Pancreas (tissue), 10 donors: ENCODE measurements at places on chromosomes 3 and 15. TPM values are rescaled to one million over a fixed set of nuclear protein-coding genes. Genes with fewer than 3 reads are reported as not detected.

- DNase-seq, result no peak
Measured at GRCh38 chr3:43748179-43748578, 57.4 kb downstream of the ABHD5 start.

The C2CD4A gene
- total RNA-seq, result 1.2 TPM

GRCh38 chr15:94457661-94458060 is 226.3 kb downstream of the MCTP2 start:
- DNase-seq, result no peak

GRCh38 chr15:34373951-34374350 is 7.0 kb upstream of the LPCAT4 start:
- no peak for DNase-seq

The DPPA4 gene
- 1.5 TPM for total RNA-seq

DNA sequence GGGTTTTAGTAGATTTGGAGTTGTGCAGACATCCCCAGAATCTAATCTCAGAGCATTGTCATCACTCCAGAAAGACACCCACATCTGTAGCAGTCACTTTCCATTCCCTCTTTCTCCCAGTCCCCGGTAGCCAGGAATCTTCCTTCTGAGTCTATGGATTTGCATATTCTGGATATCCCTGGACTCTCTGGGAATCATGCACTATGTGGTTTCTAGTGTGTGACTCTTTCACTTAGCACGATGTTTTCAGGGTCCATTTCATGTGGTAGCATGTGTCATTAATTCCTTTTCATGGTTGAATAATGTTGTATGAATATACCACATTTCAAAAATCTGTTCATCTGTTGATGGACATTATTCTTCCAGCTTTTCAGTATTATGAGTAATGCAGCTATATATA is 29.3 kb downstream of the FBLN2 start:
- DNase-seq, result no peak

The TERC gene
- total RNA-seq, result not detected

DNA sequence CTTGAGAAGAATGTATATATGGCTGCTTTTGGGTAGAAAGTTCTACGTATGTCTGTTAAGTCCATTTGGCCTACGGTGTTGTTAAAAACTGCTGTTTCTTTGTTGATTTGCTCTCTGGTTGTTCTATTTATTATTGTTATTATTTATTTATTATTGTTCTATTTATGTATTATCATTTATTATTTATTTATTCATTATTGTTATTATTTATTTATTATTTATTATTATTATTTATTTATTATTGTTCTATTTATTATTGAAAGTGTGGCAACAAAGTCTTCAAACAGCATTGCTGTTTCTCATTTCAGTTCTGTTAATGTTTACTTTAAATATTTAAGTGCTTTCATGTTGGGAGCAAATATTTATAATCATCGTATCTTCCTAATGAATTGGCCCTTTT is 66.7 kb downstream of the SI start:
- DNase-seq, result no peak

- DNase-seq, result no peak
Measured at GRCh38 chr15:87620393-87620792, 636.1 kb downstream of the NTRK3 start.

- DNase-seq, result no peak
Measured at GRCh38 chr15:64566629-64567427, 106.5 kb downstream of the ZNF609 start.

DNA sequence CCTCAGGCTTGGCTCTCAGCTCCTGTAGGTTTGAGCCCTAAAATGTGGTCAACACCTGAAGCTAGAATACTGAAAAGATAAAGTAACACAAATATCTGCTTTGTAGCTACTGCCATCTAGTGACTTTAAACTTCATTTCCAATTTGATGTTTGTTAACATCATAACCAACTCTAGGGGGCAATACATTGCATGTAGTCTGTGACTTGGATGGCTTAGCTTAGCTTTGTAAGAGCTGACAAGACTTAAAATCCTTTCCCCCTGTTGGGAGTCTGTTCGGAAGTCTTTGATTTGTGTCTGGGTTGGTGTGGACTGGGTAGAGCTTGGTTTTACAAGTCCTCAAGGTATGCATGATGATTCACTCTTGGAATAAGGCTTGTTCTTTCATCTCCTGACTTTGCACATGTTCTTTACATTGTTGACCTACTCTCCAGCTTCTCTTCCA is 51.7 kb downstream of the SCN11A start:
- no peak for DNase-seq

- DNase-seq, result no peak
Measured at GRCh38 chr3:112333381-112334317, 693 bp downstream of the CD200 start.

The ECE2 gene
- 8.4 TPM for total RNA-seq

DNA sequence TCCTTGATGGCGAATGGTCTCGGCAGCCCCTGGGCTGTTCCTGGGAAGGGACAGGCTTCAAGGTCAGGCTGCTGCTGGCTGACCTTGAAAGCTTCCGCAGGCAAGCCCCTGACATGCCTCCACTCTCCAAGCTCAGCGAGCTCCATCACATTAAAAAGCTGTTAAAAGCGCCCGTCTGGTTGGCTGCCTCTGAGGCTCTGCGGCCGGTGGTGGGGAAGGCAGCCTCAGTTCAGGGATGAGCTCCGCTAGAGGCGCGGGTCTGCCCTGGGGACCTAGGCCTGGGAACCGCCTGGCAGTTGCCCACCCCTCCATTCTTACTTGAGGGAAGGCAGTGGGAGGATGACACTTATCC is 103.8 kb downstream of the LINGO1 start:
- DNase-seq, result no peak

- DNase-seq, result no peak
Measured at GRCh38 chr15:83890587-83890986, 236.7 kb downstream of the ADAMTSL3 start.

The PAQR5 gene
- total RNA-seq, result 6.2 TPM

The CSPG5 gene
- 0.08 TPM for total RNA-seq

The CTNNB1 gene
- total RNA-seq, result 126 TPM

DNA sequence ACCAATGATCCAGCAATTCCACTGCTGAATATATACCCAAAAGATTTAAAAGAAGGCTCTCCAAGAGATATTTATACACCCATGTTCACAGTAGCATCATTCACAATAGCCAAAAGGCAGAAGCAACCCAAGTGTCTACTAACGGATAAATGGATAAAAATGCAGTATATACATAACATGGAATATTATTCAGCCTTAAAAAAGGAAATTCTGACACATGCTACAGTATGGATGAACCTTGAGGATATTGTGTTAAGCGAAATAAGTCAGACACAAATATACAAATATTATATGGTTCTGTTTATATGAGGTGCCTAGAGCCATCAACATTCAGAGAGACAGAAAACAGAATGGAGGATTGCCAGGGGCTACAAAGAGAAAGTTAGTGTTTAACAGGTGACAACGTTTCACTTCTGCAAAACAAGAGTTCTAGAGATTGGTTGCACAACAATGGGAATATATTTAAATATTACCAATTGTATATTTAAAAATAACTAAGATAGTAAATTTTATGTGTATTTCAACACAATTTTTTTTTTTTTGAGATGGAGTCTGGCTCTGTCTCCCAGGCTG is 69.4 kb downstream of the STAG1 start:
- DNase-seq, result no peak

DNA sequence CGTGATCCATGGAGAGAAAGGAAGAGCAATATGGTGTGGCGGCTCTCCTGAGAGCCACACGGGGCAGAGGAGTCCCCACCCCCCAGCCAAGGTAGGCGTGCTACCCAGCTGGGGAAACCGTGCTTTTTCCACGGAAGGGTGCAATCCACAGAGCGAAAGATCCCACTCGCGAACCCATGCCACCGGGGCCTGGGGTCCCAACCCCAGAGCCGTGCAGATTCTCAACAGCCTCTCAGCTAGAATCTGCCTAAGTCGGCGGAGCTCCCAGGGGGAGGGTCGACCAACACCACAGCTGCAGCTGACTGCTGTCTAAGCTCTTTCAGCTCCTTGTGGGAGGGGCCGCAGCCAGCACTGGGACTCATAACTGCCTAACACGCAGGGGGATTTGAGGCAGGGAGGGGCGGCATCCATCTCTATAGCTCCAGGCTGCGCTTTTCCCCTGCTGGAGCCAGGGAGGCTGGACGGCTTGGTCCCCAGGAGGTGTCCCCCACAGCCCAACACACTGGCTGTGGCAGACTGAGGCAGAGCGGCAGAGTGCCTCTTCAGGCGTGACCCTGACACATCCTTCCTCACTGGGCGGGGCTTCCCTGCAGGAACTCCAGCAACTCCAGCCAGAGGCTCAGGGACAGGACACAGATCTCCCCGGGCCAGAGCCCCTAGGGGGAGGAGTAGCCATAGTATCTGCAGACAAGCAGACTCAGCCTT is 107.6 kb upstream of the ZBTB20 start:
- no peak for DNase-seq

The ROPN1 gene
- total RNA-seq, result not detected

DNA sequence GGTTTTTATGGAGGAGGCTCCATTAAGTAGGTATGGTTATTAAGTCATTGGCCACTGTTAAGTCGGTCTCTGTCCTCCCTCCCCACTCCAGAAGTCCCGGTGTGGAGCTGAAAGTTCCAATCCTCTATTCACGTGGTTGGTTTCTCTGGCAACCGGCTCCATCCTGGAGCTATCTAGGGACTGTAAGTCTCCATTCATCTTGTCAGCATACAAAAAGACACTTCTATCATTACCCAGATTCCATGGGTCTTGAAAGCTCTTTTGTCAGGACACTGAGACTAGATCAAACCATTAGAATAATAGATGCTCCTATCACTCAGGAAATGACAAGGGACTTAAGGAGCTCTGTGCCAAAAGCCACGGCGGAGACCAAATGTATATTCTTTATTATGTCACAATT is 110.3 kb downstream of the PIK3CB start:
- DNase-seq, result no peak

The IL20RB gene
- total RNA-seq, result 0.31 TPM

GRCh38 chr15:100893964-100894295 is 14.3 kb downstream of the ALDH1A3 start:
- DNase-seq, result no peak

- no peak for DNase-seq
Measured at GRCh38 chr15:76588811-76589747, 252.5 kb downstream of the ISL2 start.

GRCh38 chr3:11953778-11954177 is 50.4 kb upstream of the SYN2 start:
- no peak for DNase-seq

The TICRR gene
- total RNA-seq, result not detected

DNA sequence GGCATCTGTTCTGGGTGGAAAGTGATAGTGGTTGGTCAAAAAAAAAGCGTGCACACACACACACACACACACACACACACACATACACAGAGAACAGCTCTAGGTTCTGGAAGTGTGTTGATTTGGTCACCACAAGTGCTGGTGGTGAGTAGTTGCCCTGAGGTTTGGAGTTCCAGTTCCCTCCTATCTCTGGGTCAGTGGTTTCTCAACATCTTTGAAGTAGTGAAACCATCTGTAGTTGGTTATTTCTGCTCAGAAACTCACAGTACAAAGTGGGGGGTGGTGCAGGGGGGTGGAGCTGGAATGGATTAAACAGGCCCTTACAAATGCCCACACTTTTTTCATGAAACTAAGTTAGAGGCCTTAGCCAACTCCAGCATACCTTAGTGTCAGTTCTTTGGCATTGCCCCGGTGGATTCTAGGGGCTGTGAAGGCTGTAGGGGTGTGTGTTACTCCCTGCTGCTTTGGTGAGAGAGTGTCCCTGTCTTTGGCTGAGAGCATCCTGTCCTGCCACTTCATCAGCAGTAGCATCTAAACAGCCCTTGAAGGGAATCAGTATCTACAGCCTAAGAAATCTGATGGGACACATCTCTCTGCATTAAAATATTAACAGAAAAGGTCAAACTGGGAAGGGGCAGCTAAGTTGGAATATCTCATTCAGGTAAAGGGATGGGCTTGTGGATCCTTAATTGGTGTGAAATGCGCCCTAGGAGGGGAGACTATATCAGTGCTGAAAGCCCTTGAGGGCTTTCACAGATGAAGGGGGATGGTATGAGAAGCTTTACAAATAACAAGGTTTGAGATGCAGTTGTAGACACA is 20.6 kb downstream of the SMAD3 start:
- DNase-seq, result no peak

DNA sequence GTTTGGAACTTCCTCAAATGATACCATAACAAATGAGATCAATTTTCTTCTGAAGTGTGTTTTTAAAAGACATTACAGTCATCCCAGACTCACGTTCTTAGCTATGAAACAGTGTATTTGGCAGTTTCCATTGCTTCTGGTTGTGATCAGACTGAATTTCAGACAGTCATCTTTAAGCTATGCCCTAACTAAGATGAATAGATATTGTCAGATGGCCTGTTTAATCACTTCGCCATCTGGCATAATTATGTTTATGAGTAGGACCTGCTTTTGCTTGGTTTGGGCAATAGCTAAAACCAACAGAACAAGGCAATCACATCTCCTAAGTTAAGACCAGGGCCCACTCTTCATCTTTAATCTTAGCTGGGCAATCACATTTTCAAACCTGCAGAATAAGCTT is 313.1 kb downstream of the SV2B start:
- DNase-seq, result no peak

DNA sequence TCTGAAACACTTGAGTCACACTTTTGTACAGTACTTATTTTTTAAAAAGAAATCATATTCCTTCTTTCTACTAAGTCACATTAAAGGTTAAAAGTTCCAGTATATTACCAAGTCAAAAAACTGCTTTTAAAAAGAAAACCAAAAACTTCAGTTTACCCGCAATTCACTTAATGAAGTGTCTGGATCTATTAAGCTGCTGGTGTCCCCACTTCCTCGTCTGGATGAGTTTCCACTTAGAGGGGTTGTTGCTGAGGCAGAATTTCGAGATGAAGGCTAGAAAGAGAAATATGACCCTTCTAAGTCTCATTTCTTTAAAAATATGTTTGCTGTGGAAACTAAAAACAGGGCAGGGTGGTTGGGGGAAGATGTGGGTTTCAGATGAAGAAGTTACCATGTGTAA is 79.7 kb downstream of the LRRFIP2 start:
- DNase-seq, result no peak

GRCh38 chr3:129607391-129608068 is 1.1 kb upstream of the PLXND1 start:
- DNase-seq, result no peak

The GOLGA6L7 gene
- total RNA-seq, result not detected

DNA sequence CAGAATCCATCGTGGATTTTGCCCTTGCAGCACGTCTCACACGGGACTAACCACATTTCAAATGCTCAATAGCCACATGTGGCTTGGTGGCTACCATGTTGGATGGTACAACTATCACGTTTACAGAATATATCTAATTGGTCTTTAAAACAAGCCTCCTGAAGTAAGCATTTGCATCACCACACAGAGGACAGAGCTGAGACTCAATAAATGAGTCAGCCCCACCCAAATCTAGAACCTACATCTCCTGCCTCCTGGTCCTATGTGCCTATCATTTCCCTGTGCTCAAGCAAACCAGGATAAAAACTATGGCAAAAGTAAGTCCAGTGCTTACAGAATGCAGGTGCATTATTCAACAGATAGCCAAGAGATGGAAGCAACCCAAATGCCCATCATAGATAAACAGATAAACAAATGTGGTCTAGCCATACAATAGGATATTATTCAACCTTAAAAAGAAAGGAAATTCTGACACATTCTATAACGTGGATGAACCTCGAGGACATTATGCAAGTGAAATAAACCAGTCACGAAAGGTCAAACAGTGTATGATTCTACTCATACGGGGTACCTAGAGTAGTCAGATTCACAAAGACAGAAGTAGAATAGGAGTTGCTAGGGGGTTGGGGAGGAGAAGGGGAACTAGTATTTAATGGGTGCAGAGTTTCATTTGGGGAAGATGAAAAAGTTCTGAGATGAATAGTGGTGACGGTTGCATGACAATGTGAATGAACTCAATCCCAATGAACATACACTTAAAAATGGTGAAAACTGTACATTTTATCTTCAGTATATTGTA is 43.9 kb downstream of the SRGAP3 start:
- no peak for DNase-seq

The NOX5 gene
- total RNA-seq, result 0.05 TPM
